ENCODE measurements at places on chromosomes 7 and 10. TPM values are rescaled to one million over a fixed set of nuclear protein-coding genes. Genes with fewer than 3 reads are reported as not detected.

Gene CYP3A4
- not detected for total RNA-seq

Gene SKAP2
- total RNA-seq: 1.7 TPM

Gene DYDC2
- total RNA-seq: not detected

Gene SLC13A1
- total RNA-seq: not detected

Gene NSMCE4A
- total RNA-seq: 4.6 TPM

Gene DNAAF5
- total RNA-seq: 9.8 TPM

Gene ATP5MK
- 100 TPM for total RNA-seq

Gene ARHGEF35
- total RNA-seq: 2.0 TPM

All from smooth muscle cell of the coronary artery (primary cell).